Renal cortical epithelial cell (primary cell): ENCODE measurements at places on chromosomes 12 and 14. TPM values are rescaled to one million over a fixed set of nuclear protein-coding genes. Genes with fewer than 3 reads are reported as not detected.

DNA sequence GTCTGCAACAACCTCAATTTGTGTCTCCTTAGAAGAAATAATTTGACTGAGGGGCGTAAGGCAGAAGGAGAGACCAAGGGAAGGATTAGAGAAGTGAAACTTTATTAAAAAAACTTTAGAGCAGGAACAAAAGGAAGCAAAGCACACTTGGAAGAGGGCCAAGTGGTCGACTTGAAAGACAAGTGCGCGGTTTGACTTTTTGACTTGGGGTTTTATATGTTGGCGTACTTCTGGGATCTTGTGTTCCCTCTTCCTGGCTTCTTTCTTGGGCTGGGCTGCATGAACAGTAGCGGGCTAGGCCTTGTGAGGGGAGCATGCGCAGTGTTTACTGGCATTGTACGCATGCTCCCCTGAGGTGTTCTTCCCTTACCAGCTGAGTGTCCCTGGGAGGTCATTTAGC, 369.3 kb upstream of the DCN start:
- DNase-seq, result no peak

GRCh38 chr12:132401982-132402381, 72.6 kb upstream of the GALNT9 start:
- no peak for DNase-seq

MYG1 gene
- 28.4 and 42.9 TPM in 2 replicates for total RNA-seq

DNA sequence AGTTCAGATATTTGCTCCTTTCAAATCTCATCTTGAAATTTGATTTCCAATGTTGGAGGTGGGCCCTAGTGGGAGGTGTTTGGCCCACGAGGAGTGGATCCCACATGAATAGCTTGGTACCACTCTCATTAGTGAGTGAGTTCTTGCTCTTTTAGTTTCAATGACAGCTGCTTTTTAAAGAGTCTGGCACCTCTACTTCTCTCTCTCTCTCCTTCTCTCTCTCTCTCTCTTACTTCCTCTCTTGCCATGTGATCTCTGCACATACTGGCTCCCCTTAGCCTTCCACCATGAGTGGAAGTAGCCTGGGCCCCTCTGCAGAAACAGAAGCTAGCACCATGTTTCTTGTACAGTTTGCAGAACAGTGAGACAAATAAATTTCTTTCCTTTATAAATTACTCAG, 25.1 kb downstream of the GPR65 start:
- no peak for DNase-seq

DNA sequence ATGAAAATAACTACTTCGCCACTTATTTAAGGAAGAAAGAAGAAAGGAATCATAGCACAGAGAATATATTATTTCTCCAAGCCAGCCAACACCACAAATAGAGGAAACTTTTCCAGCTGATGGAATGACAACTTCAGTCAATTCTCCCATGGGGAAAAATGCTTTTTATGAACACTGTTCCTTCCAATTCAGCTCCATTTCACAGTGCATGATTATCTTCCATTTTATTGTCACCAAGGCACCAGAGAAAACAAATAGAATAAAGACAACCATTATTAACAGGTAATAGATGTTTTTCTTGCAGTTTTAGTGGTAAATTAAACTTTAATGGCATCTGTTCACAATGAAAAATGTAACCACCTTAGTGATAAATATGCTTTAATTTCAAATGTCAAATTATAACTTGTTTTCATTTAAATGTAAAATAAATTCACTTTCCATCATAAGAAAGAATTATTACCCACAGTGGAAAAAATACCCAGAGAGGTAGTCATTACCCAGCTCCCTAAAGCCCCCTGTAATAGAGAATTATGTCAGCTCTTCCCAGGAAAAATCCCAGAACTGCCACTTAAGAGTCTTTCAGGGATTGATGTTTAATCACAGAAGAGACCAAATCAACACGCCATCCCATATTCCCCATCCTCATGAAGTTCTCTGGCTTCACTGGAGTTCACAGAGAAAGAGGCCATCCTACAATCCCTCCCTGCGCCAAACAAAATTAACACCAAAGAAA, 828.3 kb upstream of the TMEM132C start:
- DNase-seq, result no peak

DNA sequence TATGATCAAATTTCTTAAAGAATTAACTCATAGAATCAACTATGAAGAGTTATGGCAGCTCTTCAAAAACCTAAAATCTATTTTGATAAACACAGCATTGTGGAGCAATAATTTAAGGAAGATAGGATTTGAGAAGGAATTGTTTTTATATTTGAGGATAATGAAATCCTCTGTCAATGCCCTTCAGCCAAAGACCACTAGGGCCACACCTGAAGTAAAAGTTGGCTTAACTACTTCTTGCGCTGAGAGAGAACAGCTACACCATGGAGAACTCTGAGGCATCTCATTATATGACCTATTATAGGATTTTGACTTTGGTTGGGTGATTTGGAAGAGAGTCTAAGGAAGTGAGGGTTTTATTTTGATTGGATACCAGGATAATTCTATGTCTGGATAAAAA, 237.2 kb downstream of the TMTC2 start:
- no peak for DNase-seq

GRCh38 chr12:9707356-9707755, 25.5 kb downstream of the CLECL1 start:
- DNase-seq, result no peak

GRCh38 chr12:69509904-69510827, 40.0 kb downstream of the FRS2 start:
- no peak for DNase-seq

AICDA gene
- 0.30 and 0.52 TPM in 2 replicates for total RNA-seq

DNA sequence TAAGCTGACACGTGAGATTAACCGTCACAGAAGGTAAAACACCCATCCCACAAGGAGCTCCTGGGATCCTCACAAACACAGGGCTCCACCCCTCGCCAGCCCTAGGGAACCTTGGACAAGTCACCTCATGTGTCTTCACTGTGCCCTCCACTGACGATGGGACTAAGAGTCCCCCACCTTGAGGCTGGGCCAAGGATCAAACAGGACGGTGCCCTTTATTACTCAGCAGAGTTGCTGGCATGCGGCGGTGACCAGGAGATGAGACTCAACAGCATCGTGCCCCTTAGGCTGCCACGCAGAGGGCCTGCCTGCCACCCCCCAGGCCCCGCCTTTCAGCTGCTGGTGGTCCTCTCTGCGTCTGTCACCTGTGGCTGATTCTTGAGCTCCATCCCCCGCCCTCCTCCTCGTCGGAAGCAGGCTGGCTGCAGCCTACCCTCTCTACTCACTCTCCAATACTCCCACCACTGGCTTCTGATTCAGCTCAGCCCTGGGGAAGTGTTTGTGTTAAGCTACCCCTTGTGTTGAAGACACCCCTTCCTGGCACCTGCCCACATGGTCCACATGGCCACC, 105.2 kb downstream of the DICER1 start:
- DNase-seq, result no peak
